ENCODE measurements at places on chromosomes 2 and 18. TPM values are rescaled to one million over a fixed set of nuclear protein-coding genes. Genes with fewer than 3 reads are reported as not detected.

Gene LIMS4
- not detected for total RNA-seq

Gene ALPG
- total RNA-seq: not detected

Gene NCL
- 137 TPM for total RNA-seq

Gene EDAR
- not detected for total RNA-seq

Gene PROM2
- total RNA-seq: 2.1 TPM

Gene CAPN14
- 0.69 TPM for total RNA-seq

Gene GBX2
- 10.4 TPM for total RNA-seq

Gene MBD2
- total RNA-seq: 28.1 TPM

Gene TPO
- total RNA-seq: 0.23 TPM

Gene COA5
- total RNA-seq: 58.4 TPM

Gene ASB18
- total RNA-seq: 1.6 TPM

Gene PREB
- total RNA-seq: 24.7 TPM

Gene SIX2
- total RNA-seq: not detected

Gene BMP10
- total RNA-seq: not detected

Gene CPSF3
- total RNA-seq: 33.7 TPM

Gene SAG
- 1.4 TPM for total RNA-seq

Gene PRSS56
- total RNA-seq: 1.6 TPM

Gene RNF138
- total RNA-seq: 60.7 TPM

Gene SCYGR5
- not detected for total RNA-seq

Gene ITGB6
- total RNA-seq: 0.92 TPM

Gene KCNE4
- 2.5 TPM for total RNA-seq

Gene BCL11A
- total RNA-seq: 71.5 TPM

Gene TNS1
- 12.7 TPM for total RNA-seq

Gene CKAP2L
- 4.2 TPM for total RNA-seq

Gene ZSWIM2
- 0.23 TPM for total RNA-seq

Gene HRH4
- total RNA-seq: 0.23 TPM

Gene CNGA3
- 6.0 TPM for total RNA-seq

Gene TACR1
- 7.4 TPM for total RNA-seq

Gene SCN9A
- total RNA-seq: 114 TPM

Gene DPYSL5
- 181 TPM for total RNA-seq

Gene TCF4
- total RNA-seq: 285 TPM
